ENCODE measurements at places on chromosomes 3 and 15.

DNA sequence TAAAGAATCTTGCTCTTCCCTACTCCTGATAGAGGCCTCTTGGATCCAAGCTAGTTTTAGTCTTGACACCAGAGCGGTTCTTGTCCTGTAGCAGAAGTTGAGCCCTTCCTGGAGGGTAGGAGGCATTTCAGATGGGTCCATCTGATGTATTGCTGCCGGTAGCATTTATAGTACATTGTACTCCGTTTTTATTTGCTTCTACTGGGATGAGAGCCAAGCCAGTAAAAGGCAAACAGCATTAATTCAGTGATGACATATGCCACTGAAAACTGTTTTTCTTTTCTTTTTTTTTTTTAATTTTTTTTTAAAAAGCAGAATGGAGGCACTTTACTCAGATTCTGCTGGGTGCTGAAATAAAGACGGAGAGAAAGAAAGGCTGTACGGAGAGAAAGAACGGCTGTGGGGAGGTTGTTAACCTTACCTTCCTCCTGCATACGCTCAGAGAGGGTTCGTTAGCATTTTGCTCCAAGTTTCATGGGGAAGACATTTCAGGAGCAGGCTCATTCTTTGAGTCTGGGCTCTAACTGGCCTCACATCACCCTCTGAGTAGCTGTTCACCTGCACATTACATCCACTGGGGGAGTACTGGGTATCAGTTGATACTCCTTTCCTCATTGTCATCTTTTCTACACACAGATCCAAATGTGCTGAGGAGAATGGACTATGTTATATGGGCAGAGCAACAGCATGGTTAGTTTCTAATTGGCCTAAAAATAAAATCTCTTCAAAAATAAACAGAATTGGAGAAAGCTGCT is 161.5 kb downstream of the FEZF2 start:
- no peak for DNase-seq

DNA sequence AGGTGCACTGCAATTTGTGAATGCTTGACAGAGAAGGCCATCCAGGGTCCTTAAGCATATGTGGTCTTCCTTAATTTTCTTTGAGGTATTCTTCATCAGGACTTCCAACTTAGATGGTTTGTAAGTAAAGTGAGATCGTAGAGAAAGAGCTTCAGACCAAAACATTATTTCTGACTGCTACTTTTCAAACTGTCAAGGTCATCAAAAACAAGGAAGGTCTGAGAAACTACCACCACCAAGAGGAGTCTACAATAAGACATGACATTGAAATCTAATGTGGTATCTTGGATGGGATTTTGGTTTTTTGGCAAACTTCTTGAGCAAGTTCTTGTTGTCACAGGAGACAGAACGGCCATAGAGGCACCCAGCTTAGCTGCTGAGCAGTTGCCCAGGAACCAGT is 20.0 kb upstream of the RNF111 start:
- no peak for DNase-seq

- no peak for DNase-seq
Measured at GRCh38 chr3:171809611-171809860, 747 bp downstream of the PLD1 start.

GRCh38 chr15:81511138-81511537 is 137.1 kb upstream of the TMC3 start:
- no peak for DNase-seq

GRCh38 chr15:99651023-99651807 is 82.0 kb downstream of the LYSMD4 start:
- no peak for DNase-seq

- DNase-seq = no peak
Measured at GRCh38 chr15:70714565-70714964, 48.8 kb downstream of the UACA start.

- DNase-seq = no peak
Measured at GRCh38 chr15:68314563-68314962, 37.0 kb downstream of the FEM1B start.

DNA sequence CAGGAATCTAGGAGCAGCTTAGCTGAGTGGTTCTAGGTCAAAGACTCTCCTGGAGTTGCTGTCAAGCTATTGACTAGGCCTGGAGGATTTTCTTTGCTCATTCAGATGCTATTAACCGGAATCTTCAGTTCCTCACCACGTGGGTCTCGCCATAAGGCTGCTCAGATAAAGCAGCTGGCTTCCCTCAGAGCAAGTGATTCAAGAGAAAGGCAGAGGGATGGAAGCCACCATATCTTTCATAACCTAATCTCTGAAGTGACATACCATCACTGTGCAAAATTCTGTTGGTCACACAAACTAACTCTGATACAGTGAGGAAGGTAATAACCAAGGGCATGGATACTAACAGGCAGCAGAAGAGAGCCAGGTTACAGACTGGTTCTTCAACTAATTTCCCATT is 72.7 kb upstream of the FLNB start:
- no peak for DNase-seq

- no peak for DNase-seq
Measured at GRCh38 chr3:48565591-48566400, 2.2 kb upstream of the UCN2 start.

DNA sequence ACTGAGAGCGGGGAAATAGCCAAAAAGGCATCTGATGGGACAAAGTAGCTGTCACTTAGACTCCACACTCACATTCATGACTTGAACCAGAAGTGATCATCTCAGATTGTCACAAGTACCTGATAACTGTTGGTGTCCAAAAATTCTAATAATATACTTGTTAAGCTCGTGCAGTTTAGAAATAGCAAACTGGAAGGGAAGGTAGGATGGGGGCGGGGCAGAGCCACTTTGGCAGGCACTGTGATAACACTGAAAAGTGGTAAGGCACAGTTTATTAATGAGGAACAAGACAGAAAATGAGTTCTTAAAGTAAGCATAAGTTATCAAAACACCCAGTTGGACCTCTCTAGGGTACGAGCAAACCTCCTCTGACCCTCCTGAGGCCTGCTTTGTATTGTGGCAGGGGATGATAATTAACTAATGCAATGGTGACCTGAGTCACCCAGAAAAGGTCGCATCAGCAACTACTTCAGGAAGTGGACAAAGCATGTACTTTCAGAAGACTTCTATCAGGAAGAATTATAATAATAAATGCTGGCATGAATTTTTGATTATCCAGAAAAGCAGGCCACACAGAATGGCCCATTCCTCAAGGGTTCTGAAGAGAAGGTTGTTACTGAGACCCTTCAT is 54.4 kb downstream of the ADCY5 start:
- no peak for DNase-seq

GRCh38 chr3:141306276-141306675 is 62.0 kb upstream of the ZBTB38 start:
- DNase-seq = no peak

- no peak for DNase-seq
Measured at GRCh38 chr3:193190146-193190786, 50.8 kb upstream of the PLAAT1 start.

DNA sequence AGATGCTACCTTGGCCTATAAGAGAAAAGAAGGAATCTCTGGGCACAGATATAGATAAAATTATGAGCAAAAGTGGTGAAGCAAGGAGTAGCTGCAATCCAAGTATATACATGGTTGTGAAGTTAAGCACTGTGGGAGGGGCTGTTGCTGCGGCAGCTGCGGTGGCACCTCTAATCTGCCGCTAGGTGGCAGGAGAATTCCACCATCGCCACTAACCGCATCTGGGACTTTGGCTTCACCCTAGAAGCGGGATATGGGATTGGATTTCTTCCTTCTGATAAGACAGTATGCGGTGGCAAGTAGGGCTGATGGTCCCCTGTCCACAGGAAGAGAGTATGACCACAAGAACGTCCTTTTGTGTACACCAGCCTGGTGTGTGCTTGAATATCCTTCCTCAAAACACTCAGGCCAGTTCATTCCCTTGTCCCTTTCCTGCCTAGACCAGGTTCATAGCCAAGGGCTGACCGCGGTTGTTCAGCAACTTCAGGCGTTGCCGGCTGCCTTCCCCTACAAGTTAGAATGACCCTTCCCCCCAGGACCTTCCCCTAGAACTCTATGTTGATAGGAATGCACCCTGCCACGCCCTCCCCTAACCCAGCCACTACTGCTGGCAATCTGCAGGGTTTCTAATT is 5.1 kb downstream of the MAGEL2 start:
- peak; percentile 68 for DNase-seq

- DNase-seq = no peak
Measured at GRCh38 chr3:194407423-194407822, 8.4 kb upstream of the GP5 start.

- no peak for DNase-seq
Measured at GRCh38 chr15:38991701-38992100, 427.1 kb upstream of the RASGRP1 start.

DNA sequence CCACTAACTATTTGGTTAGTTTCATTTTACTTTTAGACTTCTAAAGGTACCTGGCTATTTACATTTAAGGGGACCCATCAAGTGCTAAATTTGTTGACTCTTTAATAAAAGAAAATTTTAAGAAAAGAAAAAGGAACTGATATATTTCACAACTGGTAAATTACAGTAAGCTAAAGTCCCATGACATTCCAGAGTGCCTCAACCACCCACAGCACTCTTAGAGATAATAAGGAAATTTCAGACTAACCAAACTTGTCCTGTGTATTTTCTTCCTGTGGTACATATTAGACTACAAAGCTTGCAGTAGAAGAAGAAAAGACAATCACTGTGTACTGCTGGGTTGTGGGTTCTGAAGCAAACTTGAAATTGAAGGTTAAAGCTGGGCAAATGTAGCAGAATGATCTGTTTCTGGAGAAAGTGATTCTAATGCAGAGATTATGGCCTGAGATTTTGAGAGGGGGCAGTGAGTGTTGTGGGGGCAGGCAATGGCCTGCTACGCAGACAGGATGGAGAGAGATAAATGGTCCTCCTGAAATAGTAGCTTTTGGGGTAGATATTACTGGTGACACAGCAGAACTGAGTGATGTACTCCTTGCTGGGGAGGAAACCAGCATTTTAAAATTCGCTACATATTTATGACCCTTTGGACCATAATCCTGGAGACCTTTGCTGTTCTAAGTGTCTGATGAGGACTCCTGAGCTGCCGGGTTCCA is 24.5 kb upstream of the MFSD1 start:
- no peak for DNase-seq

DNA sequence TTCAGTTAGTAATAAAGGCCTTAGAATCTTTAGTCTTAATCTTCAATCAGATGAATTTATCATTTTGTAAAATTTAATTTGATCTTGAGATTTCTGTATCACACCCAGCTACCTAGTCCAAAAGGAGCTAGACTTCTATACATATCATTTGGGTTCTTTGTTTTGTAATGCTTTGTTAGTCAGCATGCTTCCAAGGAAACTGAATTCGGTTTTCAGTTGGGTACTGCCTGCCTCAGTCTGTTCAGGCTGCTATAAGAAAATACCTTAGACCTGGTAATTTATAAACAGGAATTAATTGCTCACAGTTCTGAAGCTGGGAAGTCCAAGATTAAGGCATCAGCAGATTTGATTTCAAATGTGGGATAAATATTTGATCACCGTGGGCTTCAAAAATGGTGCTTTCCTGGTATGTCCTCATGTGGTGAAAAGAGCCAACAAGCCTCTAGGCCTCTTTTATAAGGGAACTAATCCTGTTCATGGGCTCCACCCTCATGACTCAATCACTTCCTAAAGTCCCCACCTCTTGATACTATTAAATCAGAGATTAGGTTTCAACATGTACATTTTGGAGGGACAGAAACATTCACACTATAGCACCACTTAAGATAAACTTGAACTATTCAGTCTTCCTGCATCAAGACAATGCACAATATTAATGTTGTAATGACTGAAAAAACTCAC is 800.7 kb downstream of the NAALADL2 start:
- no peak for DNase-seq

DNA sequence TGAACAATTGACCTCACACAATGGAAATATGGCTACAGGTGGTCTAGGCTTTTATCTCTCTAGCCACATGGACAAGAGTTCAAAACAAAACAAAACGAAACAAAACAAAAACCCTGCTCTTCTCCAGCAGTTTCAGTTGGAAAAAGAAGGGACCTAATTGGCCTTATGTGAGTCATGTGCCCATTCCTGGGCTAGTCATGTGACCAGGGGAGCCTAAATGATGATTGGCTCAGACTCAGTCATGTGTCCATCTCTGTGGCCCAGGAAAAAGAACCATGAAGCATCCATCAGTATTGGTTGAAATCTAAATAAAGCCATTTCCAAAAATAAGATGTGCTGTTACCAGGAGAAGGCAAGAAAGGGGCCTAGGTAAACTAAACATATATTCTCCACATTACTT is 96.8 kb downstream of the ANXA2 start:
- no peak for DNase-seq

- no peak for DNase-seq
Measured at GRCh38 chr3:160402221-160403027, 3.0 kb downstream of the SMC4 start.

- DNase-seq = no peak
Measured at GRCh38 chr15:67946701-67947100, 106.9 kb upstream of the RNU6-1 start.

- DNase-seq = no peak
Measured at GRCh38 chr3:106534206-106534605, 665.4 kb upstream of the CBLB start.

- DNase-seq = no peak
Measured at GRCh38 chr3:37346227-37347005, 172.0 kb upstream of the LRRFIP2 start.

DNA sequence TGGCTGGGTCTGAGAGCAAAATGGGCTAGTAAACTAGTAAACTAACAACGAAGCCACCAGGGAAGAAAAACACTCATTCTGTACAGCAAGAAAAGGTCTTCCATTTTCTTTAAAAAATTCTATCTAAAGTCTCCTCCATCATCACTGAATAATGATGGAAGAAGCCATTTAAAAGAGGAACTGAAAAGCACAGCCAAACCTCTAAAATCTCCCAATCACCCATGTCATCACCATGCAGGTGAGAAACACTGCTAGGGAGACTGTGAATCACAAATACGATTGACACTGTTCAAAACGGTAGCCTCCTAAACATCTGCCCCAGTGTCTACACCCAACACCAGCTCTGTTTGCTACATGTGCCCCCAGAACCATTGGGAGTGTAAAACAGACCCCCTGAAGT is 140.4 kb downstream of the RORA start:
- DNase-seq = no peak

DNA sequence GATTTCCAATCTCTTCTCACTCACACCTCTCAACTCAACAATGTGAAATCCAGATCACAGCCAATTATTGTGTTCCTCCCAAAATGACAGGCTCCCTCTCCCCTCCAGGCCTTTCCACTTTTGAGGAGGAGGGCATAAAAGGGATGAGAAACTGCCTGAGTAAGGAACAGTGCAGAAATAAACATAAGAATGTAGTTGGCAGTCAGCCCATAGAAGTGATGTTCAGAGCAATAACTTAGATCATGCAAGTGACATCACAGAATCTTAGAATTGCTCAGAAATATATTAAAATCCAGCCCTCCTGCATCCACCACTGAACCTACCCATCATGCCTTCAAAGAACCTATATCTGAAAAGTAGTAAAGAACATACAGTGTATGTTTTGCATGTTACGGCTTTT is 299.4 kb upstream of the GADL1 start:
- no peak for DNase-seq

DNA sequence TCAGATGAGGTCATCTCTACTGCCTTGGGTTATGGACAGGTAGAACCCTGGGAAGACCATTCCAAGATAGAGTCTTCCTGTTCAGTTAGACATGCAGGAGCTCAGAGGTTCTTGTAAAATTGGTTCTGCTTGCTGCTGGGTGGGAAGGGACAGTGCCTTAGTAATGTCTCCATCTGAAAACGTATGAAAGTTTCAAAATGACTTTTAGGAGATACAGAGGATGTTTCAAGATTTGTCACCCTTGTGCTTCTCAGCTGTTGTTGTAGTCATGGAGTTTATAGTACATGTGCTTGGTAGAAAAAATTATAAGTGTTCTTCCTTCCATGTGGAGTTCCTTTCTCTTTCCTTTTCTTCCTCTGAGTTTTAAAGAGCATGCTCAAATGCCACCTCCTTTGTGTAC is 885.2 kb upstream of the CFAP20DC start:
- DNase-seq = no peak
